ENCODE measurements at places on chromosomes 3 and 15.

DNA sequence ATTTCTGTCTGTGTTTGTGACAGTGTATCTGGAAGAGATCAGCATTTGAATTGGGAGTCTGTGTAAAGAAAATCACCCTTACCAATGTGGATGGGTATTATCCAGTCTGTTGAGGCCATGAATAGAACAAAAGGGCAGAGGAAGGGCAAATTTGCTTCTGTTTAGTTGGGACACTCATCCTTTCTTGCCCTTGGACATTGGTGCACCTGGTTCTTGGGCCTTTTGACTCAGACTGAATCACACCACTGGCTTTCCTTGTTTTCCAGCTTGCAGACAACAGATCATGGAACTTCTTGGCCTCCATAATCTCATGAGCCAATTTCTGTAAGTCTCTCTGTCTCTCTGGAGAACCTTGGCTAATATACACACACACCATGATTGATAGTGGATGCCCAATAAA, 164.4 kb upstream of the SGO1 start:
- H3K27me3 ChIP-seq: no peaks in the 10 kb centered on the region
- H3K4me3 ChIP-seq: no peak overlapping the region
- no peaks in the 10 kb centered on the region for H3K36me3 ChIP-seq
- no peak overlapping the region for H3K27ac ChIP-seq
- H3K4me1 ChIP-seq: no peaks in the 10 kb centered on the region
- DNase-seq: no peak

- no peaks in the 10 kb centered on the region for H3K27me3 ChIP-seq
- peak overlapping the region; percentile 54 for H3K27ac ChIP-seq
- DNase-seq: no peak
- H3K4me1 ChIP-seq: peaks cover 42% of the 10 kb centered on the region
- H3K4me3 ChIP-seq: peak overlapping the region; percentile 89
- H3K36me3 ChIP-seq: peaks cover 38% of the 10 kb centered on the region
These were observed 643 bp downstream of the CDAN1 start for GRCh38 chr15:42736178-42736792.

DNA sequence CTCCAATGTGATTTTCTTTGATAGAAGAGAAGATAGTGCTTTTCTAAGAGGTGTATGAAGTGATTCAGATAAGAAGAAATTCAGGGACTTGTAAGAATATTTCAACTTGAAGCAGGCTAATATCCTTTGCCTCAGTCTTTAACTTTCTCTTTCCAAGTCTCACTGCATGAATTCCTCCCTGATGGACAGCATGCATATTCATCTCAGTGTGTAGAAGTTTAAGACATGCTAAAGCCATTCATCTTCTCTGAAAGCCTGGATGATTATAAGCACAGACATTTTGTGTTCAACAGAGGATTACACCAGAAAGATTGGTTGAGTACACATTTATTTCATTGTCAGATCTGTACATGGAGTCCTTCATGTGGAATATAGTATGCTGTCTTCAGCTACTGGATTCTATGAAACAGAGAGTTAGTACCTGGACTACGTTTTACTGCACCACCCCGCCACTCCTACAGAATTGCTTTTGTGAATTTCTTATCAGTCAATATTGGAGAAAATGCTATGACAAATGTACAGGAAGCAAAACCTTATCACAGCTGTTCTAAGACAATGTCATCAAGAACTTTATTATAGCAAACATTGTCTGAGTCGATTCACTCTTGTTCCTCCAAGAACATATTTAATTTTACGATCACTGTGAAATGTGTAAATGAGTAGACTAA, 1346.1 kb downstream of the OTOL1 start:
- H3K4me3 ChIP-seq: no peak overlapping the region
- H3K27ac ChIP-seq: no peak overlapping the region
- H3K27me3 ChIP-seq: no peaks in the 10 kb centered on the region
- H3K36me3 ChIP-seq: no peaks in the 10 kb centered on the region

DNA sequence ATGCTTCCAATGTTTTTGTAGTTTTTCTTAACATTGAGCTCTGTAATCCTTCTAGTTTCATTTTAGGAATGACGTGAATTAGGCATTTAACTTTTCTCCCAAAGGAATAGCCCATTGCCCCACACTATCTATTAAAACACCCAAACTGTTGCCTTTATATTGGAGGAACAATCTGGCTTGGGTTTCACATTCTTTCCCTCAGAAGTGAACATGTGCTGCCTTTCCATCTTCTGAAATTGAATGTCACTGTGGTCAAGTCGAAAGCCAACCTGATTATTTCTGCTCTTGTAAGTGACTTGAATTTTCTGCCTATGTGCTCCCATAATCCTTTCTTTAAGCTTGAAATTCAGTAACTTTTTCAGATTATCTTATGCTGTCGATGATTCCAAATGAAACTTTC, 214.5 kb downstream of the SLC9A9 start:
- no peak for DNase-seq
- no peak overlapping the region for H3K27ac ChIP-seq
- no peak overlapping the region for H3K4me3 ChIP-seq
- peaks cover 6% of the 10 kb centered on the region for H3K36me3 ChIP-seq
- no peaks in the 10 kb centered on the region for H3K4me1 ChIP-seq
- H3K27me3 ChIP-seq: no peaks in the 10 kb centered on the region

DNA sequence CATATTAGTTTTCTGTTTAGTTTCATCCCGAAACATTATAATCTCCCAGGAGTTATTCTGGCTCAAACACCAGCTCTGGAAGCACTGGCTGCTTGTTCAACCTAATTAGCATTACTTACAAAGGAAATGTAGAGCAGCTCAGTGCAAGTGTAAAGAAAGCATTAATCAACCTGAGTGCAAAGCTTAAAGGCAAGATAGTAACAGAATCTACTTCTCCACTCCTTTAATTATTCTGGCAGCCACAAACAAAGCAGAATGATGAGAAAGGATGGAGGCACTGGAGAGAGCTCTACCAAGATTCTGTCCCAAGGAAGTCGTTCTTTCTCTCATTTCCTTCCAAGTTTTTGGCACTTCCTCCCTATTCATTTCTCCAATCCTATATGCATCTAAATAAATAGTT, 1384.0 kb downstream of the ZPLD1 start:
- no peaks in the 10 kb centered on the region for H3K27me3 ChIP-seq
- no peak overlapping the region for H3K27ac ChIP-seq
- no peak for DNase-seq
- peaks cover 6% of the 10 kb centered on the region for H3K4me1 ChIP-seq
- no peak overlapping the region for H3K4me3 ChIP-seq

DNA sequence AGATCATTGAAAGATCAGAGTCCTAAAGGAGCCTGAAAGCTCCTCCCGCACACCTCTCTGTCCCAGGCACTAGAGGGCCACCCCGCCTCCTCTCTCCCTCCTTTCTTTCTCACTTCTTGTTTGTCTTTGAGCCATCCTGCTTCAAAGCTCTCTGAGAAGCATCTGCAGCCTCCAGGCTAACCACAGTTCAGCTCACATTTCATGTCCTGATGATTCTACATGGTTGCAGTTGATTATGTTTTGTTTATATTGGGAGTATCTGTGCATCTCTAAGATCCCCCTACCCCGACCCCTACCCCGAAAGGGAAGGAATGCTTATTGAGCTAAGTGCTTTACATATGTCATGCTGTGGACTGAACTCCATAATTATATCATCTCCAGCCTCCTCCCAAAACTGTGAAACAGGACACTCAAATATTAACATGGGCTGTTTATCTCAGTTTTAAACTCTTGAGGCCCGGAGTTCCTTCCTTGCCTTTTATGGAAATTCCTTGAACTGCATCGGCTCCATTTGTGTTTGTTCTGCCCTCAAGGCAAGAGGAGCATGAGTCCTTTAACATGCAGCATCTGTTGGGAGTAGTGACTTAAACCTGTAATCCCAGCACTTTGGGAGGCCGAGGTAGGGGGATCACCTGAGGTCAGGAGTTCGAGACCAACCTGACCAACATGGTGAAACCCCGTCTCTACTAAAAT, 30.9 kb downstream of the MGLL start:
- peaks cover 70% of the 10 kb centered on the region for H3K4me1 ChIP-seq
- peak overlapping the region; percentile 92 for H3K27ac ChIP-seq
- H3K27me3 ChIP-seq: peaks cover 6% of the 10 kb centered on the region

- peaks cover 21% of the 10 kb centered on the region for H3K4me1 ChIP-seq
- peaks cover 19% of the 10 kb centered on the region for H3K36me3 ChIP-seq
- peaks cover 5% of the 10 kb centered on the region for H3K27me3 ChIP-seq
- DNase-seq: peak; percentile 19
These were observed 794 bp downstream of the ARPP19 start for GRCh38 chr15:52567871-52568600.

- no peak for DNase-seq
- H3K27ac ChIP-seq: no peak overlapping the region
- no peaks in the 10 kb centered on the region for H3K27me3 ChIP-seq
- H3K4me1 ChIP-seq: no peaks in the 10 kb centered on the region
These were observed 40.2 kb downstream of the ZNF148 start for GRCh38 chr3:125334675-125335560.

DNA sequence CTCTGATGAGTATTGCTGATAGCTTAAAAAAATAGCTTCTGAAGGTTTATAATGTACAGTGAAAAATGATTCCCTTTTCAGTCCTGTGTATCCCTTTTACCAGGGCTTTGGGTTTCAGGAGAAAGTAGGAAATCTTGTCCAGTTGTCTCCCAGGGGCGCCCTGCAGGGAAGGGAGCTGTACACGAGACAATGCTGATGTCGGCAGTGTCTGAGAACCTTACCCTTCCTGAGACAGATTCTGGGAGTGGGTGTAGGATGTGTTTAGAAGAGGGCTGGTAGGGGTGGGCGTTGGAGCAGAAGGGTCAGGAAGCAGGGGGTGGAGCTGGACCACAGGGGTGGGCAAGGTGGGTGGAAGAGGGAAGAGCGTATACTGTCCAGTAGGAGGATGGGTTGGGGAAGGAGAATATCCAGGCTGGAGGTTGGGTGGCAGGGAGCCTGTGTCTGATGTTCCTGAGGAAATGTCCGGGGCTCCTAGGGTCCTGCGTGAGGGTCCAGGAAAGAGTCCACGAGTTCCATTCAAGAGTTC, 5.6 kb downstream of the THPO start:
- H3K4me3 ChIP-seq: no peak overlapping the region
- DNase-seq: no peak
- H3K4me1 ChIP-seq: peaks cover 31% of the 10 kb centered on the region
- H3K27ac ChIP-seq: no peak overlapping the region

- peaks cover 6% of the 10 kb centered on the region for H3K36me3 ChIP-seq
- DNase-seq: no peak
- no peak overlapping the region for H3K27ac ChIP-seq
- peaks cover 26% of the 10 kb centered on the region for H3K4me1 ChIP-seq
- no peaks in the 10 kb centered on the region for H3K27me3 ChIP-seq
- H3K4me3 ChIP-seq: no peak overlapping the region
These were observed 47.6 kb downstream of the MITF start for GRCh38 chr3:69786854-69787253.

DNA sequence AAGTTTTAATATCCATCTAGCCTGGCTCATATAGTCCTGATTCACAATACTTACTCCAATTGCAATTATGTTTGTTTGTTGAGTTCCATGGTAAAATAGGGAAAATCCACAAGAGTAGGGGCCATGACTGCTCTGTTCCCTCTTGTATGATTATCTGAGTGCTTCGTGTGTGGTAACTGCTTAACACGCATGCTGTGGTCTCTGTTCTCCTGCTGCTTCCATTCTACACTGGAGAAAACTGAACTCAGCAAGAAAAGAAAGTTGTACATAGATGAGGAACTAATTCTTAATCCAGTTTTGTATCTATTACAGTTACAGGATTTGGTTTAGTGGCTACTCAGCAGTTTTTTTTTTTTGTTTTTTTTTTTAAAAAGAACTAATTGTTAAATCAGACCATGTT, 223.0 kb upstream of the SATB1 start:
- H3K36me3 ChIP-seq: no peaks in the 10 kb centered on the region
- no peak overlapping the region for H3K4me3 ChIP-seq
- no peak overlapping the region for H3K27ac ChIP-seq
- DNase-seq: no peak
- peaks cover 3% of the 10 kb centered on the region for H3K4me1 ChIP-seq
- peaks cover 9% of the 10 kb centered on the region for H3K27me3 ChIP-seq

DNA sequence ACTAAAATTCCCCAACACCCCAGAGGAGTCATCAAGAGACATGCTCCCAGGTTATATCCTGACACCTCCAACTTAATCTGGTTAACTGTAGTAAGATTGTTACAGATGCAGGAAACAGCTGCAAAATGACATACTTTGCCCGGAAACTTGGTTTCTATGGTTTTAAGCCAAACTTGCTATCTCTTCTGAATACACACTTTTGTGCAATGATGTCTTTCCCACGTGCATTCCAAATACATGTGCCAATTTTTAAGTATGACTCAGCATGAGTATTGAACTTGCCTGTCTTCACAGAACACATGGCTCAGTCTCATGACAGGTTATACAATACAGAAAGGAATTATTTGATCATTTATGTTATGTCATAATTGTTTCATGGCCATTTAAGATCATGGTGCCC, 207.0 kb upstream of the DCBLD2 start:
- H3K4me1 ChIP-seq: no peaks in the 10 kb centered on the region
- DNase-seq: no peak
- H3K36me3 ChIP-seq: no peaks in the 10 kb centered on the region
- no peak overlapping the region for H3K27ac ChIP-seq
- H3K27me3 ChIP-seq: peaks cover 10% of the 10 kb centered on the region

DNA sequence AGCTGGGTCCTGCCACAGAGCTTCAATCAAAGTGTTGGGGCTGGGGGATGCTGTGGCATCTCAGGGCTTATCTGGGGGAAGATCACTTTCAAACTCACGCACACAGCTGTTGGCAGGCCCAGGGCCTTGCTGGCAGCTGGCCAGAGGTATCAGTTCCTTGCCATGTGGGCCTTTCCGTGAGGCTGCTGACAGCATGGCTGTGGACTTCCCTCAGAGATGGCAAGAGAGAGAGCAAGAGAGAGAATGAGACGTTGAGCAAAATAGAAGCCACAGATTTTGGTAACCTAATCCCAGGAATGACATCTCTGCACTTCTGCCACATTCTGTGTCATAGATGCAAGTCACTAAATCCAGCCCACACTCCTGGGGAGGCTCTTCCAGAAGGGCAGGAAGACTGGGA, 91.0 kb downstream of the TPRG1 start:
- no peaks in the 10 kb centered on the region for H3K4me1 ChIP-seq
- no peak overlapping the region for H3K27ac ChIP-seq
- no peak overlapping the region for H3K4me3 ChIP-seq
